Right renal pelvis (tissue), 4 donors: ENCODE measurements at places on chromosomes 2 and 18. TPM values are rescaled to one million over a fixed set of nuclear protein-coding genes. Genes with fewer than 3 reads are reported as not detected.

The KLHL41 gene
- 0.88 TPM for polyA plus RNA-seq

The COA5 gene
- polyA plus RNA-seq, result 88.0 TPM

The BOLA3 gene
- polyA plus RNA-seq, result 29.5 TPM

The AFF3 gene
- 18.4 TPM for polyA plus RNA-seq

The HAAO gene
- 39.8 TPM for polyA plus RNA-seq

The TMEM87B gene
- 22.3 TPM for polyA plus RNA-seq

GRCh38 chr2:25438793-25439192 is 97.1 kb upstream of the DNMT3A start:
- no peak for DNase-seq

GRCh38 chr2:189613650-189614420 is 33.2 kb upstream of the SLC40A1 start:
- no peak for DNase-seq

DNA sequence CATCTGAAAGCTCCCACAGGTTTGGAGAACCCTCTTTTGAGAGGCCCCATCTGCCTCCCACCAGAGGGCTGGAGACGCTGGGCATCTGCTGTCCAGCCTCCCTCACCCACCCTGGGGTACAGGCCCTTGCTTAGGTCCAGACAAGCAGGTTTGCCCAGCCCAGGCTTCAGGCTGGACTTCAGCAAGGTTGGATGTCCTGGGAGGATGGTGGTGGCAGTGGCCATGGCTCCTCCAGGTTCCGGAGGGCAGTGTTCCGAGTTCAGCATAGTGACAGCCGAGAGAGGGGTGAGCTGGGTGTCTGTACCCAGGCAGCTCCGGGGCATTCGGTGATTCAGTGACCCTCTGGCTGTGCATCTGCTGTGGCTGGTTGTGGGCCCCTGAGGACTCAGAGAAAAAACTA is 58.2 kb upstream of the HDAC4 start:
- DNase-seq, result no peak

GRCh38 chr2:103176294-103176915 is 414.6 kb downstream of the TMEM182 start:
- no peak for DNase-seq

DNA sequence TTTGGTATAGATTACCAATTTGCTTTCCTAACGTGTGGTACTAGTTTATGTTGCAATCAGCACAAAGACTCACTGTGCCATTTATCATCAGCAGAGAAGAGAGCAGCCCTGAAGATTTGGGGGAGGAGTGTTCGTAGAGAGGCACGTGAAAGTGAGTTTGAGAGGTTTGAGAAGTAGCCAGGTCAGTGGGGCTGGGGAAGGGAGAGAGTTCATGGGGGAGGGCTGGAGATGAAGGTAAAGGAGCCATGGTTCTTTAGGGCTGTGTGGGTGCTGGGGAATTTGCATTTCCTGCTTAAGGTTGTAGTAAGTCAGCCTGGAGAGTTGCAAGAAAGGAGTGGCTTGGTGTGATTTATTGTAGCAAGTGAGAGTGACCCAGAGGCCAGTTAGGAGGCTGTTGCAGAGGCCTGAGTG is 172.1 kb downstream of the NEDD4L start:
- DNase-seq, result no peak

GRCh38 chr2:189541591-189541990 is 39.0 kb downstream of the SLC40A1 start:
- no peak for DNase-seq

DNA sequence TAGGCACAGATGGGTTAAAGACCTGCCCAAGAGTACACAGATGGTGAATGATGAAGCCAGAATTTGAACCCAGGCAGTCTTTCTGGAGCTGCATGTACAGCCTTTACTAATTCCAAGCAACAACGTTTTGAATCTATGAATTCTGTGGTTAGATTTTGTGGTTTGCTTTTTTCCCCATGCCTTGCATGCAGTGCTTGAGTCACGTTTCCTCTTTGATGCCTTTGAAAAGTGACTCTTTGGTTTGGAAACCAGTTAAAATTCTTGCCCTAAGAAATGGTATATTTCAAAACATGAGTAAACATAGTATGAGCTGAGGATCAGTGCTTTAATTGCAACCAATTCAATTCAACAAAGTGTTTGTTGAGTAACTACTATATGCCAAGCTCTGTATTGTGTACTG is 48.2 kb upstream of the PPM1B start:
- DNase-seq, result no peak

DNA sequence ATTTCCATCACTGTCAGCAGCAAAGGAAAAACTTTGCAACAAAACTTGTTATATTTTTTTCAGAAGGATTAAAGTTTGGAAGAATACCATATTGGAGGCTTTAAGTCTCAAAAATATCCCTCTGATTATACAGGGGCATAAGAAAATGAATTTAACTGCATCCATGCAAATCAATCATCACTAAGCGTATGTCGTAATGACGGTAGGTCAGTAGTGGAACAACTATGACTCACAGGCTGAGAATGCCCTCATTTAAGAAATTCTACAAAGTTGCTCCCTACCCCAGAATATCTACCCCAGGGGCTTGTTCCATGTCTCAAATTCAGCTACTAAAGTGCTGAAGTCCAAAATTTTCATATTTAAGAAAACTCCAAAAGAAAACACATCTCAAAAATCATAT is 12.5 kb upstream of the NAB1 start:
- no peak for DNase-seq

GRCh38 chr2:197760293-197760657 is 24.8 kb downstream of the BOLL start:
- no peak for DNase-seq

DNA sequence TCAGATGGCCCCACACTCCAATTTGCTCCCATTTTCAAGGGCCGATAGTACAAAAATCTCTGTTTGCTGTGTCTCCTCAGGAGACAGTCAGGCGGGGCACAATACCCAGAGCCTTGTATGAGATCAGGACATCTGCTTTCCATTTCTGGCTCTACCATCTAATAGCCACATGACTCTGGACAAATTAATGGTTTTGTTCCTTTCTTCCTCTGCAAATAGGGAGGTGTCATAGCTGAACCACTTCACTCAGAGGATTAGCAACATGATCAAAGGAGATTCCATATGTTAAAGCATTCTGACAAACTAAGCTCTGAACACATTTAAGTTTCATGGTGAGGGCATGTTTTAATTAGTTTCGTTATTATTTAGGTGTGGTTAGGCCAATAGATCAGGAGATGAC is 602.1 kb upstream of the SYT4 start:
- DNase-seq, result no peak

DNA sequence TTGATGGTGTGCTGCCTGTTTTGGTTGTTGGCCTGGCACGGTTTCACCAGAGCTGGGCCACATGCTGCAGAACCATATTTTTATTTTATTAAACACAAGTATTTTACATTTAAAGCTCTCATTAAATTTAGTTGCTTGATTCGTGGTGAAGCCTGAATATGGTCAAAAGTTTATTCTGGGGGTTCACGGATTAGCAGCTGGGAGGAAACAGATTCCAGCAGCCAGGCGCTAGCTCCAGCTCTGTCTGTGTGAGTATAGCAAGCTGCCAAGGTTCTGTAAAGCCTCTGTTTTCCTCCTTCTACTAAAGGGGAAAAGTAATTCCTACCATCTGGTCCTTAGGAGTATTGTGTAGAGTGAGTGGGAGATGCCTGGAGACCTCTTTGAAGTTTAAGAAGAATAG is 22.5 kb downstream of the GATA6 start:
- no peak for DNase-seq

DNA sequence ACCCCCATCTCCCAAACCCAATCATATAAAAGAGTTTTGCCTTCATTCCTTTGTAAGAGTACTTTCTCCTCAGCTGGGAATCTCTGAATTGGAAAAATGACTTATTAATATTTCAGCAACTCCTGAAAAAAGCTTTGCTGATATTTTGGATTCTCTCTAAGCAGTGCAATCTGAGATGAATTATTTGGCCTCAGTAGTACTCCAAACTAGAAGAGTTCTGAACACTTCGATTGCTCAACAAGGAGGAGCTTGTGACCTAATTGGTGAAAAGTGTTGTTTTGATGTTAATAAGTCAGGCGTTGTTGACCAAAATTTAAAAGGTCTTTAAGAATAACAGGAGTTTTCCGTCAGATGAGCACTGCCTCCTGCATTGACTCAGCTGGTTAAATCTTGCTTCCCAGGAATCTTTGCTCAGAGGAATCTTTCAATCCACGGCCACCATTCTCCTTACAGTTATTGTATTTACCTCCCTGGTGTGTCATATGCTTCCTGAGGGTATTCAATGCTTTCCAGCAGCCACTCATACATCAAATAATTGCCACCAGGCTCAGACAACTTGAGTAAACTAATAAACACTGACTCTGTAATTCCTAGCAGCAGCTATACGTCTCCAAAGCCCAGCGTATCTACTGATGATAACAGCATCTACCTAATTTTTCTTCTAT is 24.5 kb upstream of the LIPG start:
- no peak for DNase-seq

GRCh38 chr18:31154181-31154580 is 8.5 kb downstream of the DSC1 start:
- no peak for DNase-seq

- DNase-seq, result no peak
Observed at GRCh38 chr18:7945882-7946281, 378.8 kb downstream of the PTPRM start.

DNA sequence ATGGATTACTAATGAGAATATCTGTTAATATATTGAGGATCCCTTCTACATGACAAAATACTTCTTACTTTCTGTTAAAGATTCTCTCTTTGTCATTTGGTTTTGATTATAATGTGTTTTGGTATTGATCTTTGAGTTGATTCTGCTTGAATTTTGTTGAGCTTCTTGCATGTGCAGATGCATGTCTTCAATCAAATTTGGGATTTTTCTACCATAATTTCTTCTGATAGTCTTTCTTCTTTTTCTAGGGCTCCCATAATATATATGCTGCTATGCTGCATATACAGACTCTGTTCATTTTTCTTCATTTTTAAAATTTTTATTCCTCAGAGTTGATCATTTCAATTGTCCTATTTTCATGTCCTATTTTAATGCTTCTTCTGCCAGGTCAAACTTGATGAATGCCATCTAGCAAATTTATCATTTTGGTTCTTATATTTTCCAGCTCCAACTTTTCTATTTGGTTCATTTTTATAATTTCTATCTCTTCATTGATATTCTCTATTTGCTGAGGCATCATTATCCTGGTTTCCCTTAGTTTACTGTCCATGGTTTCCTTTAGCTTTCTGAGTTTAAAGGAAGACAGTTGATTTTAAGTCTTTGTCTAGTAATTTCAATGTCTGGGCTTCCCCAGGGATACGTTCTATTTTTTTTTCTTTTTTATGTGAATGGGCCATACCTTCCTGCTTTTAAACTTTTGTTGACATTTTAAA is 244.7 kb downstream of the WDPCP start:
- DNase-seq, result no peak

GRCh38 chr2:169018390-169018789 is 12.7 kb downstream of the ABCB11 start:
- no peak for DNase-seq

- no peak for DNase-seq
Observed at GRCh38 chr2:111665011-111665410, 219.0 kb downstream of the ANAPC1 start.

DNA sequence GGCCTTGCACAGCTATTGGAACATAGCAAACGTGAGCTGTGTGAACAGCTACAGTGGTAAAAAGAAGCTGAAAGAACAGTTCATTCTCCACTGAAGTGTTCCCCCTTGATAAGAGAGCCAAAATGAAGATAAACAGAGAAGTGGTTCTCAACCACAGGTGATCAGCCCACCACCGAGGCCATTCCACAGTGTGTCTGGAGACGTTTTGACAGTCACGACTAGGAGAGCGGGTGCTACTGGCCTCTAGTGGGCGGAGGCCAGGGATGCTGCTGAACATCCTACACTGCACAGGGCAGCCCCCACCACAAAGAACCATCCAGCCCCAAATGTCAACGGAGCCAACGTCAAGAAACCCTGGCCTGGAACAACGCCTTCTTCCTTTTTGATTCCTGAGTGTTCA is 38.4 kb downstream of the ADCY3 start:
- no peak for DNase-seq

DNA sequence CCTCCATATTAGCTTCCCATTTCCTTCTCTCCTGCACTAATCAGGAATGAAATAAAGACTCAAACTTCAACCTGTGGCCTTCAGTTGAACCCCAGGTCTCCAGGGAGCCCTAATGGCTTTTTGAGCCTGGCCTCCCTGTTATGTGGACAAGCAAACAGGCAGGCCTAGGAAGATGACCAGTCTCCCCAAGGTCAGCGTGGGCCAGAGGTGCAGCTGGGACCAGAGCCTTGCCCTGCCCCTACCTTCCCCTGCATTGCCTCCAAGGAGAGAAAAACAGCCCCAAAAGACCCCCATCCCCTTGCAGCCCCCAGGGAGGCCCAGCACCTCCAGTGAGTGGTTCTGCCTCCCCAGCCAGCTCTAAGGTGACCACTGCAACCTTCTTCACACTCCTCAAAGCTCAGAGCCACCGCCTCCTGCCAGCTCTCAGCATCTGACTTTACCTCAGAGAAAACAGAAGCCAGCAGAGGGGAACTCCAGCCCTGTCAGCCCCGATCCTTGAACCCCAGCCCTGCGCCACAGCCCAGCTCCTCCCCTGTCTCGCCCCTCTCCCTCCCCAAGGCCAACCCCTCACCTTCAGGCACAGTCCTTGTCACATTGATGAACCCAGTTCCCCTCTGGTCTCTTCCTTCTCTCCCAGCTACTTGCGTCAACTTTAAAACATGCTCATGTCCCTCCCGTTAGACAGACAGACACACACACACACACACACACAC is 59.5 kb upstream of the ID2 start:
- no peak for DNase-seq

GRCh38 chr2:207600231-207600630 is 25.0 kb downstream of the METTL21A start:
- no peak for DNase-seq
